ENCODE measurements at places on chromosomes 4 and X.

DNA sequence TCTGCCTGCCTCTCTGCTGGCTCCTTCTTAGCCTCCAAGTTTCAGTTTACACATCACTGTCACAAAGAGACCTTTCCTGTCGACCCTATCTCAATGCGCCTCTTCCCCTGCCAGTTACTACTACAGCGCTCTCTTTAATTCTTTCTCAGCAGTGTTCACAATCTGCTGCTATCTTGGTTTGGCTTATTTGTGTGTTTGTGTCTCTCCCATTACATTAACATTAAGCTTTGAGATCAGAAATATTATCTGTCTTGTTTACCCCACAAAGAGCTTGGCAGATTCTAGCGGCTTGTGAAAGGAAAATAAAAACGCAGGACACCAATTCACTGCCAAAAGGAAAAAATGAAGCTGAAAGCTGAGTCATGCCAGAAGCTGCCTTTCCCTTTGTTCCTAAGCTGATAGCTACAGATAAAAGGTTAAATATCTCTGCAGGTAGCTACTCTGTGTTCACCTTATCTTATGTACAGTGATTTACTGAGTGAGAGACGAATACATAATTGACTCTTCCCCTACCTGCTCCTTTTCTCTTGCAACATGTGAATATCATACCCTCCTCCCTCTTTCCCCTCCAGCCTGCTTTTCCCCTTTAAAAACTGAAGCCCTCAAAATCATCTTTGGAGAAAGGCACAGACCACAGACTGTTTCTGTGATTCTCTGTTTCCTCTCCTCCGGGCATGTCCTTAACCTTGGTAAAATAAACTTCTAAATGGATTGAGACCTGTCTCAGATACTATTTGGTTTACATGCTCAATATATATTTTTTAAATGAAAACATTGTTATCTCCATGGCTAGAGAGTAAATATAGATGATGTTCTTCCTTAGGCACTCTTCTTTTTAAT is 19.3 kb upstream of the SLC9A7 start:
- DNase-seq, result no peak

- DNase-seq, result no peak
Observed at GRCh38 chrX:39289827-39290226, 488.6 kb downstream of the MID1IP1 start.

- DNase-seq, result no peak
Observed at GRCh38 chr4:150119492-150119891, 41.2 kb downstream of the DCLK2 start.

- DNase-seq, result no peak
Observed at GRCh38 chr4:183631577-183632198, 27.3 kb downstream of the RWDD4 start.

DNA sequence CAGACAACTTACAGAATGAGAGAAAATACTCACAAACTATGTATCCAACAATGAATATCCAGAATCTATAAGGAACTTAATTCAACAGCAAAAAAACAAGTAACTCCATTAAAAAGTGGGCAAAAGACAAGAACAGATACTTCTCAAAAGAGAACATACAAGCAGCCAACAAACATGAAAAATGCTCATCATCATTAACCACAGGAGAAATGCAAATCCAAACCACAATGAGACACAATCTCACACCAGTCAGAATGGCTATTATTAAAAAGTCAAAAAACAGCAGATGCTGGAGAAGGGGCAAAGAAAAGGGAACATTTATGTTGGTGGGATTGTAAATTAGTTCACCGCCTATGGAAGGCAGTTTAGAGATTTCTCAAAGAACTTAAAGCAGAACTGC is 150.3 kb downstream of the FGF16 start:
- DNase-seq, result no peak

GRCh38 chr4:61511716-61512488 is 311.8 kb downstream of the ADGRL3 start:
- no peak for DNase-seq

DNA sequence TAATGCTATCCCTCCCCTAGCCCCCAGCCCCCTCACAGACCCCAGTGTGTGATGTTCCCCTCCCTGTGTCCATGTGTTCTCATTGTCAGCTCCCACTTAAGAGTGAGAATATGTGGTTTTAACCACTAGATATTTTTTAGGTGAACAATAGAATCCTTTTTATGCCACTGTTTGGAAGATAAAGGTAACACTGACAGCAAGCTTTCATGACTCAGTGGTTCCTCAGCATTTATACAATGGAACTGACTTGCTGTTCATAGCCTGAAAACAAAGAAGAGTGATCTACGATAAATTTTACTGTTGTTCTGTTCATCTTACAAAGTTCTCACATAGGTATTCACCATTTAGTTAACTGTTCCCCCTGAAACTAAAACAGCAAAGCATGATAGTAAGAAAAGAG is 147.8 kb downstream of the ARHGAP10 start:
- no peak for DNase-seq

GRCh38 chr4:44415251-44415650 is 33.4 kb downstream of the KCTD8 start:
- DNase-seq, result no peak

Measured in stimulated activated CD8-positive, alpha-beta memory T cell treated with anti-CD3 and anti-CD28 coated beads, Interleukin-4, amount 100 ng/mL, for 1 hour (primary cell).